ENCODE measurements at places on chromosomes 7 and 10.

DNA sequence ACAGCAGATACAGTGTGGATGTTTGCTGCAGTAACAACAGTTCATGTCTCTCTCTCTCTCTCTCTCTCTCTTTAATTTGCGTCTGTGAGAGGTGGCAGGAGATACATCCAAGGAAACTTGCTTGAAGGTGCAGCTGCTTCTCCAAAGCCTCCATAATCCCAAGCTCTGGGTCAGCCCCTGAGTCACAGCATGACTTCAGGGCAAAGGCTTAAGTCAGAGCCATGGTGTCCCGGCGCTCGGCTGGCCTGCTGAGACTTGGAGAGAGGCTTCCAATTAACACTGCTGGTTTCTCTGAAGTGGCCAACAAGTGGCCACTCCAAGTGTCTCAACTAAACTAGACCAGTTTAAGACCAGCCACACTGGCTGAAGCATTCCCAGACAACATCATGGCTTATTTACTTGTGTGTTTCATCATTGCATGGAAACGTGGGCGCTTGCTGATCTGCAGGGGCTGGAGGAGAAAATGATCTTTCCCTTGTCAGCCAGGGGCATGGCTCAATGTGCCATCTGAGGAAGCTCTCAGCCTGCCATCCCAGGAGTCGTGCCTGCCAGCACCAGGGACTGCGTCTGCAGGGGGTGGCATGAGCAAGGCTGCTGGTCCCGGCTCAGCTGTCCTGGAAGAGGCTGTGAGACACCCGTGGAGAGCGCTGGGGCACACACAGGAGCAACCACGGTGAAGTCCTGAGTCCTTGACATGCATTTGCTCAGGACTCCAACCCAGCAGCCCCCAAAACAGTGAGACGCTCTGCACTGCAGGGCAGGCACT is 254.2 kb downstream of the COBL start:
- DNase-seq: no peak

- DNase-seq: no peak
Measured at GRCh38 chr7:67361150-67361549, 364.5 kb downstream of the TYW1 start.

- DNase-seq: no peak
Measured at GRCh38 chr10:44065788-44066526, 318.9 kb downstream of the CXCL12 start.

GRCh38 chr7:21028186-21028585 is 241.5 kb upstream of the SP8 start:
- DNase-seq: no peak

DNA sequence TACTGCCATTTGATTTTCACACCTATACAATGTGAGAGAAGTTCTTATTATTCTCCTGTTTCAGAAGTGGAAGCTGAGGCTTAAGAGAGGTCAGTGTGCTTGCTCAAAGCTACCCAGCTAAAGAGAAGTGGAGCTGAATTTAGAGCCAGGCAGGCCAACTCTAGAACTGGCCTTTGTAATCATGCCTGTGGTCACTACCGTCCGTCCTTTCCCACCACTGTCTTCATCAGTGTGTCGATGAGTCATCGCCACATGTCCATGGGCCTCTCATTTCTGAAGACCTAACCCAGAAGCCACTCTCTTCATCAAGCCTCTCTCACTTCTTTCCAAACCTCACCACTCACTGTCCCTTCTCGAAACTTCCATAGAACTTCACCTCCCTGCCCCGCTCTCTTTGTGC is 237.8 kb downstream of the KIAA1217 start:
- DNase-seq: no peak

DNA sequence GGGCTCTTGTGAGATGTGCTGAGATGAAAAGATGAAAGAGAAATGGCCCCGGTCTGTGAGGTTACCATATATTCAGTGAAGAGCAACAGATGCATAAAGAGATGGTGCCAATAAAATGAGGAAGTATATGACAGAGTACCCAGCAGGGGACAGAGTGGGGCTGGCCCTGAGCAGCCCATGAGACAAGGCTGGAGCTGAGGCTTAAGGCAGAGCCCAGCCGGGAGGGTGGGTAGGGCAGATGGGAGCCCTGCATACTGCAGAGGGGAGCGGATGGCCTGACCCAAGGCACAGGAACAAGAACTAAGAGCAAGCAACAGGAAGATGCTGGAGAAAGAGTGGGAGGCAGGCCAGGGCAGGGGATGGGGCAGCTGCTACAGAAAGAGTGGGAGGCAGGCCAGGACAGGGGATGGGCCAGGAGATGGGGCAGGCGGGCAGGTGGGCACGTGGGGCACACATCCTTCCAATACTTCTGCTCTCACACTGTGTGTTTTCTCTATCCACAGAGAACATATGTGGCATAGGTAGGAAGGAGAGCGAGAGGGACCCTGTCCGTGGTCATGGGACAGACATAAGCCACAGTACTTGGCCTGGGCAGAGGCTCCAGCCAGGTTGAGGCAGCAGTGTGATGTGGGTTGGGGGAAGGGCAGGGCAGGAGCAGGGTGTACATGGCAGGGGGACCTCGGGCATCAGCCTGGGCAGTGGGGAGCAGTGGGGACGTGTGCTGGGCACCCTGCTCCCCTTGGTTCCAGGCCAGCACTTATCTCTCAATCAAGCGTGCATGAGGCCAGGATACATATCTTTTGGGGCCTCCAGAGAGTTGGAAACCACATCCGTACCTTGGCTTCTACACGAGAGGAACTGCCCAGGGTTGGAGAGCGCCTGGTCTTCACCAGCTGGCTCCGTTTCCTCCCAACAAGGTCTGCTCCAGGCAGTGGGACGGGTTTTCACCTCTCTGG is 91.6 kb upstream of the IKZF1 start:
- peak; percentile 51 for DNase-seq

- DNase-seq: no peak
Measured at GRCh38 chr10:31261511-31262311, 57.3 kb upstream of the ZEB1 start.

Data from CD4-positive, alpha-beta T cell treated with Interleukin-6 at 100 ng/mL for 8 hours (primary cell).